ENCODE measurements at places on chromosomes 2 and 18.

- DNase-seq, result no peak
Observed at GRCh38 chr2:171191021-171191420, 30.3 kb upstream of the TLK1 start.

GRCh38 chr2:47323009-47323821 is 79.7 kb upstream of the MSH2 start:
- peak; percentile 41 for DNase-seq

- no peak for DNase-seq
Observed at GRCh38 chr2:234518986-234519642, 22.2 kb upstream of the ARL4C start.

DNA sequence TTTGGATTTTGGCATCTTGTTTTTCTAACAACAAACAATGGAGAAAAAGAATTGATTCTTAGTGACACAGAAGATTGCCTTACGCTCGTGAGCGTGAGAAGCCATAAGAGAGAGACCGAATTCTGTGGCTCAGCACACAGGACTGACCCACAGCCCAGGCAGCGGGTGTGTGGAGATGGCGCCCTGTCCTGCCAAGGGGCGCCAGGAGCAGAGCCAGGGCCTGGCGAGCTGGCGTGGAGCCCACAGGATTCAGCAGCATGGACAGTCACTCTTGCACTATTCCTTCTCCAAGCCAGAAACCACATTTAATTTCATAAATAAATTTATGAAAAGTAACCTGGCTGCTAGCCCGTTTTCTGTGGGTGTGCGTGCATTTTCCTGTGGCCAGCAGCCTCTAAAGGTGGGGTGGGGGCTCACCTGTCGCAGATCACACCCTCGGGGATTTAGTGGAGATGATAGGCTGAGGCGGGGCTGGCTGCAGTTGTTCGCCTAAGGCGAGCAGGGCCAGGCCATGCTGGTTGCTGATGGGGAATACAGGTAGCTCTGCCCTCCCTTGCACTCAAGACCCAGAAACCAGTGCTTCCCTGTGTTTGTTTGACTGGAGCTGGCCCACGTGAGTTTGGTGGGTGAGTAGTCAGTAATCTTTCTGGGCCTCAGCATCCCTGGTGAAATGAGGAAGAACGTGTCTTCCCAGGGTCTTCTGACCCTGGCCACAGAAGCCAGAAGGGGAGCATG is 46.2 kb downstream of the FAM168B start:
- DNase-seq, result no peak

Measured in stimulated activated CD4-positive, alpha-beta T cell treated with anti-CD3 and anti-CD28 coated beads, TNF-alpha, amount 100 ng/mL, for 48 hours (primary cell).